ENCODE measurements at places on chromosomes 11 and 22. TPM values are rescaled to one million over a fixed set of nuclear protein-coding genes. Genes with fewer than 3 reads are reported as not detected.

RAB1B gene
- 177 TPM for total RNA-seq

KIAA1671 gene
- total RNA-seq, result 85.1 TPM

OR5P2 gene
- total RNA-seq, result not detected

UPK3A gene
- total RNA-seq, result not detected

ART5 gene
- not detected for total RNA-seq

EXT2 gene
- 50.9 TPM for total RNA-seq

AMPD3 gene
- total RNA-seq, result 2.5 TPM

ANO5 gene
- total RNA-seq, result 1.3 TPM

- no peak for DNase-seq
Measured at GRCh38 chr22:31753005-31753633, 700 bp upstream of the DEPDC5 start.

- no peak for DNase-seq
Measured at GRCh38 chr22:24025475-24025874, 14.4 kb downstream of the CABIN1 start.

DNA sequence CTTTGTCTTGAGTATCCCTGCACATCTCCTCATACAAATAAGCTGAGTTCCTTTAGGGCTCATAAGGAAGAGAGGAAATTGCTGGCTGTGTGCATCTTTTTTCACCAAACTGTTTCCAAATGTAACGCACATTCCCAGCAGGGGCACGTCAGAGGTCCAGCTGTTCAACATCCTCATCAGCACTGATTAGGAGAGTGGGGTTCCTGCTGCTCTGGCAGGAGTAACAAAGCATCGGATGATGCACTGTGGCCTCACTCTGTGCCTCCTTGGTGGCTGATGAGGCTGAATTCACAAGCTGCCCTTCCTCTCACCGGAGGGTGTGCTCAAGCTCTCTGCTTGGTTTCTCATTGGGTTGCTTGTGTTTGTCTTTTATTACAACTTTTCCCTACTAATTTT lies 35.5 kb upstream of the SLC25A1 start:
- no peak for DNase-seq

- DNase-seq, result no peak
Measured at GRCh38 chr11:47154616-47155570, 21.8 kb downstream of the ARFGAP2 start.

DNA sequence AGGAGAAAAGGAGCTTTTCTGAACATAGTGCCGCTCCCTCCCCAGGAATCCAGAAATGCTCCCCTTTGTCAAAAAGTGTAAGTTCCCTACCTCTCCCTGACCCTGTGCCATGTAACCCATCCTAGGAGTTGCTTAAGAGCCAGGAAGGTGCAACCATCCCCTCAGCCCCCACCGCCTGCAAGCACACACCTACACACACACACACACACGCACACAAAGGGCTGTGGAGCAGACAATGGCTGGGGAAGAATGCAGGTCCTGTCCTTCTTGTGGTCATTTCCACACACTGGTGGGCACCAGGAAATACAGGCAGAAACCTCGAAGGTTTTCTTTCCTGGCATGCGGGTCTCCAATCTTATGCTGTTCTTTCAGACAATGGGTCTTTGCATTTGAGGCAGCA lies 1.2 kb downstream of the P2RX3 start:
- DNase-seq, result no peak

DNA sequence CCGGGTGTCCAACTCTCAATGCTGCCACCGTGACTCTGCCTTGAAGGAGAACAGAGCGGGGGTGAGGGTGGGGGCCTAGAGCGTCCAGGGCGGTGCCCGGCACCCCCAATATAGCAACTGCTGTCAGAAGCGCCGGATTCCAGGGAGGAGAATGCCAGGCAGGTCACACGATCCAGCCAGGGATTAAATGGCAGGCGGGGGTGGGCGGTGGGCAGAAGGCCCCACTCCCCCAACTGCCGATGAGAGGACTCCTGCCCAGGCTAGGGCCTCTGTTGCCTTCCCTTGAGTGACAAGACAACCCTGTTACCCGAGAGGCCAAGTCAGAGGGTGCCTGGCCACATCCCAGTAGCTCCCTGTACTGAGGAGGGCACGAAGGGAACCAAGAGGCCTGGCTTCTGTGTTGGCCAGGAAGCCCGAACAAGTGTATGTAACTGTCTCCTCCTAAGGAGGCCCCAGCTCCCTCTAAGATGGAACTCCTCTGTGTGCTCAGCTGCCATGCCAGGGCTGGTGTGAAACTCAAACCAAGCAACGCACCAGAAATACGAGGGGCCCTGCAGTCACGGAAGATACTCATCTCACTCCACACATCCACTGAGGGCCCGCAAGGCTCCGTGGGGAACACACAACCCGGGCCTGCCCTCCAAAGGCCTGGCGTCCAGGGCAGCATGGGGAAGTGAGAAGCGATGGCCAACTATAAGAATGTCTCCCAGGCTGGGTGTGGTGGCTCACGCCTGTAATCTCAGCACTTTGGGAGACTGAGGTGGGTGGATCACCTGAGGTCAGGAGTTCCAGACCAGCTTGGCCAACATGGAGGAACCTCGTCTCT lies 3.0 kb downstream of the PACSIN3 start:
- DNase-seq, result no peak

DNA sequence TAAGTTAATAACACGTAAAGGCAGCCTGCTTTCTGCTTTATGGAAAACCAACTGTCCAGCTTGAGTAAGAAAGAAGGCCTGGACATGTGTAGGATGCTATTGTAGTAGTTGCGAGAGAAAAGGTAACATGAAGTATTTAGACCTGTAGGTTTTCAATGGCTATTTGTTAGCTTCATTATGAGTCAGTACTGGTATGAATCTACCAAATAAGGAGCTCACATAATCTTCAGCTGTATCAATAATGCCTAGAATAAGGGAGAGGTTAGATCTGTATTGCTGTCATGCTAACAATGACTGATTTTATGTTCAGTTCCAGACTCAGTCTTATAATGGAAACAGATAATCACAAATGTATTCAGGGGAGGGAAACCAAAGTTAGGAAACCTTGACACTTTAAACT lies 550.3 kb downstream of the CNTN5 start:
- DNase-seq, result no peak

DNA sequence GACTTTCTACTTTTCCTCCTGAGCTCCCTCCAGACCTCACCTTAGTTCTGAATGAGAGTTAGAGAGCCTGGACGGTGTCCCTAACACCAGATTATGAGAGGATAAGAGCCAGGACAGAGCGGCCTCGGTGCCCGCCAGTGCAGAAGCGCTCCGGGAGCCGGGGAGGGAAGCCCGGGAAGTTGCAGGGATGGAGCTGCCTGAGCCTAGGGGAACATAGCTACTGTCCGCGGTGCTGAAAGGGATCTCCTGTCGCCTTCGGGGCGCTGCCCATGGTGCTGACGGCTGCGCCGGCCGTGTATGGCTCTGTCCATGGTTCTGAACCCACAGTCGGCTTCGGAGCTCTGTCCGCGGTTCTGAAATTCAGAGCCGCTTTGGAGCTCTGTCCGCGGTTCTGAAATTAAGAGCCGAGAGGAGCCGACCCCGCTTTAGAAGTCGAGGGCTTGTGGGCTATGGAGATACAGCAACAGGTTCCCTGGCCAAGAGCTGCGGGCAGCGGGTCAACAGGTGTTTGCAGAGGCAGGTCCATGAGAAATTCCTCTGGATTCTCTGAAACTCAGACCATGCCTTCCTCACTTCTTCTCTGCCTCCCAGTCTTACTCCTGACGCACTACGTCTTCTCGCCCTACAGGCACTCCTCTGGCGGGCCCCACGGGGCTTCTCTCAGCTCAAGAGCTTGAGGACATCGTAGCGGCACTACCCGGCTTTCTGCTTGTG lies 814 bp downstream of the NPAS4 start:
- peak; percentile 88 for DNase-seq

DNA sequence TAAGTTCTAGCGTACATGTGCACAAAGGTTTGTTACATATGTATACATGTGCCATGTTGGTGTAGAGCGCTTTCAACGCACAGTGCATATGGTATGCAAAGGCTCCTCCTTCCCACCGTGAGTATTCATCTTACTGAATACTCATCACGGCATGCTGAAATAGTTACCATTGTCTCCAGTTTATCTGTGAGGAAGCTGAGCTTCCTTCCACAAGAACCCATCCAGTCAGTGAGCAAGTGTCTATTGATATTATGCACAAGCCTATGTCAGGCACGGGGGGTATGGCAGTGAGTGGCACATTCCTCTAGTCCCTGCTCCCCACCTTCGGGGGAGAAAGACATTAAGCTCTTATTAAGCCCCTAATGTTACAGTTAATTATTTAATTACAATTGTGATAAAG lies 28.1 kb downstream of the INSC start:
- no peak for DNase-seq

DNA sequence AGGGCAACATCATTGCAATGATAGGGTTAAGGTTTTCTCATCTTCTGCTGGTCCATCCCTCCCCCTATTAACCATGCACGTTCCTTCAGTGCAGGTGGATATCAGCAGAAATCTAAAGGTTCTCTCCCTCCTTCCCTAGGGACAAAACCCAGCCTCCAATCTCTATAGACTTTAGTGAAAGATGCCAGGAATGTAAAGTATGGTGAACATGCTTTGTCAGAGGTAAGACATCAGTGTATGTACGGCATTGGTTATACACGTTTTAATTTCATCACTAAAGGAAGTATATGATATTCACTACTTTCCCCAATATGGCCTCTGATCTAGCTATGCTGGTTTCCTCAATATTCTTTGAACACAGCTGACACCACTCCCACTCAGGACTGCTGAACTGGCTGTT lies 81.2 kb upstream of the LDLRAD3 start:
- no peak for DNase-seq

GRCh38 chr22:39468487-39469325 lies 11.9 kb downstream of the MGAT3 start:
- no peak for DNase-seq

DNA sequence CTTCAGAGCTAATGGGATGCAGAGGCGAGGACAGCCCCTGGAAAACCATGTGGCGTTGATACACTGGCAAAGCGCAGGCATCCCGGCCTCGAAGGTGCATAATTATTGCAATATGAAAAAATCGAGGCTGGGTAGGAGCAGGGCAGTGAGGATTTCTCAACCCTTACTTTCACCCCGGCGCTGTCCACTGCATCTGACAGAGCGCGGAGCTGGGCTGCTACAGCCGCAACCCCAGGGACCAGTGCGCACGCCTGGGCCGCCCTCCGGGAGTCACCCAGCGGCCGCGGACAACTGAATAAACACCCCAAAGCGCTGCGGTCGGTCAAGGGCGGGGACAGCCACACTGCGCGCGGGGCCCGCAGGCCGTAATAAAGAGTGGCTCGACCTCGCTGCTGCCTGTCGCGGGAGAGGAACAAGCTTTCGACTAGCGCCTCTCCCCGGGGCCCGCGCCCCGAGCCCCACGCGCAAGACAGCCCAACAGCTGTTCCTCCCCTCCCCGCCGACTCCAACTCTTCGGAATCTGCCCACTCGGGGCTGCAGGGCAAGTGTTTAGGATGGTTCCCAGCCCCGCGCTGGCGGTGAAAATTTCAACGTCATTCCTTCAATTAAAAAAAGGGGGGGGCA lies 3.6 kb upstream of the WT1 start:
- no peak for DNase-seq

DNA sequence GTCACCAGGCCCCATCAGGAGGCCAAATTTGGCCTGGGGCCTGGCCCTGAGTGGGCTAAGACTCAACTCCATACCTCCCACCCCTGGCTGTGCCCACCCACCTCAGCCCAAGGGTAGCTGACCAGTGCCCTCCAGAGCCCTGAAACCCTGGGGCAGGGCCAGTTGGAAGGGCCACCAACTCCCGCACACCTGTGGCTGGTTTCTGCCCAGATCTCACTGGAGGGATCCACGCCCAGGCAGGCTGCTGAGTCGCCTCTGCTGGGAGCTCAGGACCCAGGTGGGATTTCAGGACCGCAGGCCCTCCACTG lies 8.9 kb upstream of the PIM3 start:
- DNase-seq, result no peak

- DNase-seq, result no peak
Measured at GRCh38 chr22:23383491-23384361, 196.4 kb downstream of the IGLL1 start.

DNA sequence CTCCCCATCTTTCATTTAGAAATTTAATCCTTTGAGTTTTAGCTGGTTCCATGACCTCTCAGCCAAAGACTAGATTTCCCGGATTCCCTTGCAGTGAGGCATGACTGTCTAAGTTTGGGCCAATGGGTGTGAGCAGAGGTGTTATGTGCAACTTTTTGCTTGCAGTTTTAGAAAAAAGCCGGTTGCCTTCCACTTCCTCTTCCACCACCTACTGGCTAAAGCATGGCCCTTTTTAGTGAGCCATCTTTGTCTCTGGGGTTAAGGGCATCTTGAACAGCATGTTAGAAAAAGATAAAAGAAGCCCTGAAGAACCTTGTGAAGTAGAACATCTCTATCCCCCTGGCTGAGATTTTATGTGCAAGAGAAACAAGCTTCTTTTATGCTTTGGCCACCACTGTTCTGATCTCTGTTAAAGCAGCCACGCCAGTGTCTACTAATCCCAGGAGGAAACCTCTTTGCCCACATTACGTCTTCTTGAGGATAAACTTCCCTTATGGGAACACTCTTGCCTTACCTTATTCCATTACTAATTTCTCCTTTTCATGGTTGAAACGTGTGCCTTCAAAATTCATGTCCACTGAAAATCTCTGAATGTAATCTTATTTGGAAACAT lies 279.9 kb downstream of the TENM4 start:
- DNase-seq, result no peak

DNA sequence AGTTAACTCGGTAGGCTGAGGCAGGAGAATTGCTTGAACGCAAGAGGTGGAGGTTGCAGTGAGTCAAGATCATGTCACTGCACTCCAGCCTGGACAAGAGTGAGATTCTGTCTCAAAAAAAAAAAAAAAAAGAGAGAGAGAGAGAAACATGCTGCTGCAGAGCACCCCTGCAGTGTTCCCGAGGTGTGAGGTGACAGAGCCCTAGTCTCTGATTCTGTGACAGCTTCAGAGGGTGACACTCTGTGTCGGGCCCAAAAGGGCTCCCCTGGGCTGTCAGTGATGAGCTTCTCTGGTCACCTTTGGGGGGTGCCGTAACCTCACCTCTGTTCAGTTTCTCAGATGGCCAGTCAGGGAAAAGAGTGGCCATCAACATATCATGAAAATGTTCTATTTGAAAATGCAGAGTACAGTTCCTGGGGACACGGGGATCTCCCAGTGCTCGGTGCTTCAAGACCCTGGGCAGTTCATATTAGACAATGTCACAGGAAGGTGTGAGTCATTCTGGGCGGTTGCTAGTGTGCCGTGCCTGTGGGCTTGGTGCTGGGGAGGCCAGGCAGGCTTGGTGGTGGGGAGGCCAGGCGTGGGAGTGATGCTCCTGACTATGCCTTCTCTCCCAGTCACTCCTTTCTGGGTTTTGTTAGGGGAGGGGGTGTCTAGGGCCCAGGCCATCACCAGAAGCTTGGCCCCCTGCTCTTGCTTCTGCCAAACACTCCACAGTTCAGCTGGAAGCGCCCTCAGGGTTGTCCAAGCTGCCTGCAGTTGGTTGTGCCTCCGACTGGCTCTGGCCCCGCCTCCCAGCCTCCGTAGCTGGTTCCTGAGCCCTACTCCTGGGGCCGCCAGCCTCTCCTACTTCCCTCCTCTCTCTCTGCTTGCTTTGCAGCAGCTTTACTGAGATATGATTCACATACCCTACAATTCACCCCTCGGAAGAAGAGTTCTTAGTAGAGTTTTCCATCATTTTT lies 52.5 kb upstream of the CLDN5 start:
- DNase-seq, result peak; percentile 90

- peak; percentile 98 for DNase-seq
Measured at GRCh38 chr11:128210148-128210940, 377.0 kb downstream of the ETS1 start.

- no peak for DNase-seq
Measured at GRCh38 chr11:101817581-101817980, 97.2 kb upstream of the CEP126 start.

Data from endothelial cell of umbilical vein (primary cell).